ENCODE measurements at places on chromosomes 12 and 14.

GRCh38 chr14:28097585-28097984 is 669.0 kb upstream of the FOXG1 start:
- DNase-seq = no peak

DNA sequence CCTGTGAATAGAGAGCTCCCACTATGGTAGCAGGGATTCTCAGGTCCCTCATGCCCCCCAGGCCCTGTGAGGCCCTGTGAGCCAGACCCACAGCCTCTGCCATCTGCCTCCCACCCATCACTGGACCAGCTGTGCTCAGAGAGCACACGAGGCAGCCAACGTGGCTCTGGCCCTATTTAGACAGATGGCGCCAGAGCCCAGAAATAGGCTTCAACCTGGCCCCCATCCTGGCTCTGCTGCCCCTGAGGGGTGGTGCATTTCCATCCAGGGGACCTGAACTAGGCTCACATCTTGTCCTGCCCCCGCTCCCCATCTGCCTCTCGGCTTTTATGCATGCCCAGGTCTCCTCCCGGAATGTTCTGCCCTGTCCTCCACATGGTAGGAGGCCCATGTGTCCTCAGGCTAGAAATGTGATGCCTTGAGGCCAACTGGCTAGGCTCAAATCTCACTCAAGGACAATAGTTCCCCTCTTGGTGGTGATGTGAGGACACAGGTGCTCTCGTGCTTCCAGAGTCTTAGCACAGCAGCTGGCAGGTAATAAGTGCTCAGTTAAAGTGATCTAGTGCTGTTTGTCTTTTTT is 18.9 kb downstream of the TMEM63C start:
- DNase-seq = no peak

- DNase-seq = no peak
Observed at GRCh38 chr12:122920687-122921086, 24.8 kb upstream of the VPS37B start.

GRCh38 chr14:71384007-71384845 is 477.0 kb downstream of the PCNX1 start:
- no peak for DNase-seq

- no peak for DNase-seq
Observed at GRCh38 chr12:104312202-104312601, 8.7 kb downstream of the EID3 start.

DNA sequence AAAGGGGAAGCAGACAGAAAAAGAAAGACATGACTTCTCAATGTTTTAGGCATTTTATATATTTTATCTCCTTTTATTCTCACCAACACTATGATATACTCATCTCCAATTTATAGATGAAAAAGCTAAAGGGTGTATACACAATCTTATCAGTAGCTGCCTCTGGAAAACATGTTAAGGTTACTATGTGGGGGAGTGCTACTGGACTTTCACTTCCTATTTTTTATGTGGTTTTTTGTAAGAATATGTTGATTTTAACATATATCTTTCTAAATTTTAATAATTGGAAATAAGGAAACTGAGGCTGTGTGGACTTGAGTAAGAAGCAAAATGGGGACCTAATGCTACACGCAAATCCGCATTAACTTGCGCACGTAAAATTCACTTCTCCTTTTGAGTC is 99.6 kb upstream of the PDE3A start:
- DNase-seq = no peak

DNA sequence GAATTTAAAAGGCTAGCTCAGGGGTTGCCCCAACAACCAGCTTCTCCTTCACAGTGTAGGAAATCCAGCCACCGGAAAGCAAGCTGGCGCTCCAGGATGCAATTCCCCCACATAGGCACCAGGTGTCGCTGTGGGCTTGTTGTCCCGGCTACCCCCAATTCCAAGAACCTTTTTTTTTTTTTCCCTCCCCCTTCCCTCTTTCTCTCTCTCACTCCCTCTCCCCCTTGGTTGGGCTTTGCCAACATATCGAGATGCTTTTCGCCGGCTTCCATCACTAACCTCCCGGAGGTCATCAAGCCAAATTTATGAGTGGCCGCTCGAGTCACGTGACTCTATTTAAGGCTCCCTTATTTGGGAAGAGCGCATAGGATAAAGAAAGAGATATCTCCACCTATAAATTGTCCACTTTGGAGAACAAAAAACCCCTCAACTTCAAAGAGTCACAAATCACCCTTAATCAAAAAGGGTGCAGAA is at the start of gene HOXC5:
TSS of gene HOXC5 (plus strand) at position 424 of the 474 bp plus-strand sequence. CDS start 73 bp downstream, outside the sequence.
- DNase-seq = peak; percentile 77

DNA sequence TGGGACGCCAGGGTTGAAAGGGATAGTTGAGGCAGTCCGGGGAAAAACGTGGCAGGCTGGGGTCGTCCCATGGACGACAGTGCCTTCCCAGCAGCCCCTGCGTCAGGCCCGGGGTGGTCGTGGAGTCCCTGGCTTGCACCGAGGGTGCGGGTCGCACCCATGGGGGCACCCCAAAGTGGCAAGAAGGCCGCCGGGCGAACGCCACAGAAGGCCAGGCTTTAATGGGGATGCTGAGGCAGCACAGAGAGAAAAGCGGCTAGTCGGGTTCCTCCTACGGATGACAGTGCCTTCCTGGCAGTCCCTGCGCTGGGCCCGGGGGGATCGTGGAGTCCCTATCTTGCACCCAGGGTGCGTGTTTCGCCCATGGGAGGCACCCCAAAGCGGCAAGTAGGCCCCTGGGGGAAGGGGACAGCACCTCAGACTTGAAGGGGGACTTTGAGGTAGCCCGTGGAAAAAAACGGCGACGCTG is 158.6 kb upstream of the ALG10B start:
- no peak for DNase-seq

- DNase-seq = no peak
Observed at GRCh38 chr14:75979648-75980565, 1.9 kb downstream of the TGFB3 start.

DNA sequence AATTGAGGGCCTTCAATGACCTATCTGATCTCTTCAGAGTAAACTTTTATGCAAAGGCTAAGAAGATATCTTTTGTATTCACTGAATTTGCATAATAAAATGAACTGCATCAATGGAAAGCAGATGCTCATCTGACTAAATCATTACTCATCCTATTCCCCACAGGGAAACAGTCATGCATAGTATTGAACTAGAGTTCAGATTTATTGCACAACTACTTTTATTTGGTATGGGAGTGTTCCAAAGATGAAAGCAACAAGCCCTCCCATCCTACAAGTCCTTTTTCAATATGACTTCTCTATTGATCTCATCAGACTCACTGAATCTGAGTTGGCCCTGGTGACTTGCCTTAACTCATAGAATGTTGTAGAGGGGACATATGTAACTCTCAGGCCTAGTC is 159.8 kb downstream of the KITLG start:
- no peak for DNase-seq

GRCh38 chr14:76208340-76208739 is 56.6 kb downstream of the GPATCH2L start:
- DNase-seq = no peak

GRCh38 chr14:36515896-36516718 is 3.9 kb downstream of the NKX2-1 start:
- peak; percentile 60 for DNase-seq

- no peak for DNase-seq
Observed at GRCh38 chr12:46998811-46999368, 80.5 kb upstream of the PCED1B start.

GRCh38 chr14:30034152-30034551 is 106.5 kb upstream of the PRKD1 start:
- peak; percentile 93 for DNase-seq

DNA sequence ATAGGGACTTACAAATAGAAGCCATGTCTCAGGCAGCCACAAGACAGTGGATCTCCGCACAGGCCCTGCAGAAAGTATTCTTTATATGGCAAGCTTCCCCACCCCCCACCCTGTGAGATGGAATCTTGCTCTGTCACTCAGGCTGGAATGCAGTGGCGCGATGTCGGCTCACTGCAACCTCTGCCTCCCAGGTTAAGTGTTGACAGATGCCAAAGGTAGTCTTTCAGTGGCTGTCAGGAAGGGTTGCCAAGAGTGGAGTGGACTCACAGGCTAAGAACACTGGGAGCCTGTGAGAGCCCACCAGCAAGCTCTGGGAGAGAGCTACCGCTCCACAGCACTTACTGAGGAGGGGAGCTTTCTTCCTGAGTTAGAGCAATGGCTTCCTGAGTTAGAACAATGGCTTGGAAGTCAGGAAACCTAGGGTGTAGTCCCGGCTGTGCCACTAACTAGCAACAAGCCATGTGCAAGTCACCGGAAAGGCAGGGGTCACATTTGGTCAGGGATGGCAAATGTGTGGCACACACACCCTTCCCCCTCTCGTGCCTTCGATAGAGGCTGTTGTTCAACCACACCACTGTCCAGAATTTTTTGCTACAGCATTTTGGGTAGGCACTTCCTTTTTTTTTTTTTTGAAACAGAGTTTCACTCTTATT is 2.6 kb downstream of the RNASE1 start:
- no peak for DNase-seq

GRCh38 chr14:103653805-103654204 is 24.8 kb downstream of the KLC1 start:
- no peak for DNase-seq

DNA sequence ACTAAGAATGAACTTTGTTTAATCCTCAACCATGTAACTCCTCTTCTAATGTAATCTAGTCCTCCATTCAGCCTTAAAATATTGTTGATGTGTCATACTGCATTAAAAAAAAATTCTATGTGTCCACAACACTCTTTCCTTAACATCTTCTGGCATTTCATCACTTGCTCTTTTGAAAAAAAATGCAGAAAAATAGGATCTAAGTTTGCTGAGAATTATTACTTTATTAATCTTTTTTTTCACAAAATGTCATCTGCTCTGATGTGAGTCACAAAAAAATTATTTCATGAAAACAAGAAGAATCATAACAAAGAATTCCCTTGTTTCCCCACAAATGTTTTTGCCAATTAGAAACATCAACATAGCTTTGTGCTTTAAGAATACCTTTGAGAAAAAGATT is 410.1 kb upstream of the MGAT4C start:
- DNase-seq = no peak

- DNase-seq = no peak
Observed at GRCh38 chr12:71581206-71581605, 82.4 kb downstream of the ZFC3H1 start.

GRCh38 chr14:100076133-100076532 is 10.9 kb downstream of the EVL start:
- DNase-seq = no peak

DNA sequence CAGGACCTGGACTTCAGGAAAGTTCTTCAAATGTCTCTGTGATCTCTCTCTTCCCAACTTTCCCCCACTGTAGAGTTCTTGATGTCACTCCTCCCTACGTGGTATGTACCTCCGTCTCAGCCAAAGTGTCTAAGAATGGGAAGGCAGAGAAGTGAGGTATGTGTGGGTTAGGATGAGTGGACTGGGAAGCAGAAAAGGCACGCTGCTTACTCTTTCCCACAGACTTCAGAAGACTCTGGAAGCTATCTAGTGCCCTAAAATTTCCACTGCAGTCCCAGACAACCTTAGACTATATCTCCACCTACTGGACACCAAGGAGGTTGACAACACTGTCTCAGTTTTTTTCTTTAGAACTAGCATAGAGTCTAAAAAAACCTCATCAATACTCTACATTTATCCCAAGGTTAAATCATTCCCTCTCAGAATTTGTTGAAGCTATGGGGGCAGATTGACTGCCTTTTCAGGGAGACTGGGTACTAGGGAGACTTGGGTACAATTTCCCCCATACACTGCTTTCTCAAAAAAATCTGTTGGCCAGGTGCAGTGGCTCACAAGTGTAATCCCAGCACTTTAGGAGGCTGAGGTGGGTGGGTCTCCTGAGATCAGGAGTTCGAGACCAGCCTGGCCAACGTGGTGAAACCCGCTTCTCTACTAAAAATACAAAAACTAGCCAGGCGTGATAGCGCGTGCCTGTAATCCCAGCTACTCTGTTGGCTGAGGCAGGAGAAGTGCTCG is 20.6 kb upstream of the ITGA5 start:
- DNase-seq = peak; percentile 29

GRCh38 chr14:35533357-35534207 is at the start of gene INSM2:
INSM2 (plus strand) TSS chr14:35534164; CDS start chr14:35534253, 89 bp downstream.
- DNase-seq = peak; percentile 89

DNA sequence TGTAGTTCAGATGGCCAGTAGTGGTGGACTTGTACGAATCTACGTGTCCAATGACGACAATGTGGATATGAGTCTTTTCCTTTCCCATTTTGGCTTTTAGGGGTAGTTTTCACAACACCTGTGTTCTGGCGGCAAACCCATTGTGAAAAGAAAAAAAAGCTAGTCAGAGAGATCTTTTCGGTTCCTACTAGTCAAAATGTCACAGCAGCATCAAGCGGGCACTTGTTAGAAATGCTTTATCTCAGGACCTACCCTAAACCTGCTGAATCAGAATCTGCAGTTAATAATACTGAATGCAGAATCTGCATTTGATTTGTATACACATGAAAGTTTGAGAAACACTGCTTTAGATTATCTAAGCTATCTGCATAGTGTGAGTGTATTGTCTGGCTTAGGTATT is 18.3 kb downstream of the AEBP2 start:
- DNase-seq = no peak

All from NCI-H1105 treated with DMSO at 0.1 percent for 48 hours (cell line).